ENCODE measurements at places on chromosomes 3 and 15.

GRCh38 chr15:58521293-58521991, 89.7 kb downstream of the LIPC start:
- peak; percentile 85 for DNase-seq

- DNase-seq, result no peak
These were observed 278.7 kb upstream of the GOLGA6L4 start for GRCh38 chr15:83956887-83957286.

GRCh38 chr3:125386811-125387210, 11.7 kb upstream of the ZNF148 start:
- no peak for DNase-seq

DNA sequence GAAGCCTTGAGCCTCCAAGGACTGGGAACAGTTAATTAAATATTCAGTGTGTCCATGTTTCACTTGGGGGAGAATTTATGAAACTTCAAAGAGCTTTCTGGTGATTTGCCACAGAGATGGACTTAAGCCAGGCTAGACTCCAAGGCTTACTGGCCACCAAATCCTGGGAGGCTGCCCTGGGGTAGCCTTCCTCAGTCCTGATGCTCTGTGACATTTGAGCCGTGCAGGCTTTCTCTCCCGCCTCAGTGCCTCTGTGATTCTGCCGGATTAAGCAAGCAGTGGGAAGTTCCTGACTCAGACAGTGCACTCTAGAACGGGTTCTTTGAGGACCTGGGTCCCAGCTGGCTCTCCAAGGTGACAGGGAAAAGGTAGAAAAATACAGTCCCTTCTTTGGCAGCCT, 314.7 kb upstream of the ICE2 start:
- peak; percentile 52 for DNase-seq

GRCh38 chr15:81411969-81412633, 38.1 kb upstream of the TMC3 start:
- no peak for DNase-seq

- DNase-seq, result peak; percentile 75
These were observed 38.9 kb downstream of the ABHD2 start for GRCh38 chr15:89127054-89127702.

- DNase-seq, result peak; percentile 17
These were observed 46.5 kb downstream of the CD86 start for GRCh38 chr3:122101646-122102045.
